ENCODE measurements at places on chromosomes 16 and 17.
A peak's percentile ranks its signal among the peaks of the same experiment; 100 is the strongest.

GRCh38 chr17:32491371-32492263 is 4.8 kb downstream of the CDK5R1 start:
- DNase-seq: no peak

GRCh38 chr16:84687715-84688114 is 12.1 kb upstream of the USP10 start:
- DNase-seq: no peak

DNA sequence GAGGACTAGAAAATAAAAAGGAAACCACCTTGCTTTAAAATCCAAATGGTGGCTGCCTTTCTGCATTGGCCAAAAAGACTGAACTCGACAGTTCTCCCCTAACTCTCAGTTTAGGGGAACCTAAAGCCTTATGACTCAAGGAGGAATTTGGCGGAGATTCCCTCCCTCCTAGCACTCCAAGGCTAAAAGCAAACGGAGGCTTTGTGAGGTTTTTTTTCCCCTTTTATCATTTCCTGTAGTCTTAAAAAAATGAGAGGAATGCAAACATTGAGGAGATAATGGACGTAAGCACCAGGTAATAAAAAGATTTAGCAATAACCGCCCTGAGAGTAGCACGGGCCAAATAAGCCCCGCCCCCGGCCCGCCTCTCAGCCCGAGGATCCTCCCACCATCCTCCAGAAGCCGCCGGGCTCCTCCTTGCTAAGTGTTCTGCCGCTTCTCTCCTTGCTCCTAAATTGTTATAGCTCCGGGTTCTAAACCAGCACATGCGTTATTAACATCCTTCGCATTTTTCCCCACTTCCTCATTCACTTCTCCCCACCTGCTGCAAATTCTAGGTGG is 5.8 kb upstream of the KIFC3 start:
- DNase-seq: peak; percentile 42

- DNase-seq: no peak
These were observed 101.2 kb downstream of the RPTOR start for GRCh38 chr17:80645706-80646325.

DNA sequence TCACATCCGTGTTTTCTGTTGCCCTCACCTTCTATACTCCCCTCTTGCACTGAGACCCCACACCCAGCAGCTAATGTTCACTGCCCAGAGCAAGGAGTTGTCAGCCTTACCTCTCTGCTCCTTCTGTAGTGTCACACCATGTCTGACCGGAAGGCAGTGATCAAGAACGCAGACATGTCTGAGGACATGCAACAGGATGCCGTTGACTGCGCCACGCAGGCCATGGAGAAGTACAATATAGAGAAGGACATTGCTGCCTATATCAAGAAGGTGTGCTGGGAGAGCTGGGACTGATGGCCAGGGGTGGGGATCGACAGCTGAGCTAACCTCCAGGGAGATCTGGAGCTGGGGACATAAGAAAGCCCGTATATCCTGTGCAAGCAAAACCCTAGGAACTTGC is 3.7 kb downstream of the DYNLL2 start:
- no peak for DNase-seq

DNA sequence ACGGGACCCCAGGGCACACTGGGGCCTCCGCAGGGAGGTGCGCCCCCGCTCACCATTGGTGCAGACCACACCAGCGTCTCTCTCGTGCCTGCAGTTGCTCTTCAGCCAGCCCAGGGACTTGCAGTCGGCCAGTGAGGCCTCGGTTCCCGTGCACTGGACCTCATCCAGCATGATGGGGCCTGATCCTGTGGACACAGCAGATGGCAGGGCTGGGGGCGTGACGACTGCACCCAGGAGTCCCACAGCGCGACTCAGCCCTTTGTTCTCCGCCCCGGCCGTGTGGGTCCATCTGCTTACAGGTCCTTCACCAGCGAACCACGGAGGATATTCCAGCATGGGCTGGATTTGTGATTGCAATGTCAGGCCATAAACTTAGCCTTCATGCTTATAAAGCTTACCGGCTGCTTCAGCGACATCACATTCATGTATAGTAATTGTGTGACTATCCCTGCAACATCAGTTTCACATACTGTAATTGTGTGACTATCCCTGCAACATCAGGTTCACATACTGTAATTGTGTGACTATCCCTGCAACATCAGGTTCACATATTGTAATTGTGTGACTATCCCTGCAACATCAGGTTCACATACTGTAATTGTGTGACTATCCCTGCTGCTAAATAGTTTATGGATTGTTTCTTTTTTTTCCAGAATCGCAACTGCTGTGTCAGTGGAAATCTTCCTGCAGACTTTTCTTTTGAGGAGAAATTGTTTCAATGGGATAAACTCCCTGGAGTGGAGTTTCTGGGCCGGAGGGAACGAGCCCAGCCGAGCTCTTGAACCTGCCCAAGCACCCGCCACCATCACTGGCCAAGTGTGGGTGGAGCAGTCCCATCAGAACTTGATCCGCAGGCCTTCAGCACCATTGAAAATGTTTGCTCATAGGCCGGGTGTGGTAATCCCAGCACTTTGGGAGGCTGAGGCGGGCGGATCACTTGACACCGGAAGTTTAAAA is 4.8 kb downstream of the LGALS3BP start:
- DNase-seq: no peak

- no peak for DNase-seq
These were observed 35.3 kb downstream of the FAM20A start for GRCh38 chr17:68565661-68566441.

GRCh38 chr17:78284146-78284545 is 52.7 kb downstream of the TMEM235 start:
- no peak for DNase-seq

- DNase-seq: no peak
These were observed 73.1 kb upstream of the CES5A start for GRCh38 chr16:55948230-55948629.

- DNase-seq: no peak
These were observed 26.6 kb upstream of the GINS2 start for GRCh38 chr16:85715169-85716021.

- DNase-seq: no peak
These were observed 3.2 kb downstream of the NDE1 start for GRCh38 chr16:15653227-15653626.

DNA sequence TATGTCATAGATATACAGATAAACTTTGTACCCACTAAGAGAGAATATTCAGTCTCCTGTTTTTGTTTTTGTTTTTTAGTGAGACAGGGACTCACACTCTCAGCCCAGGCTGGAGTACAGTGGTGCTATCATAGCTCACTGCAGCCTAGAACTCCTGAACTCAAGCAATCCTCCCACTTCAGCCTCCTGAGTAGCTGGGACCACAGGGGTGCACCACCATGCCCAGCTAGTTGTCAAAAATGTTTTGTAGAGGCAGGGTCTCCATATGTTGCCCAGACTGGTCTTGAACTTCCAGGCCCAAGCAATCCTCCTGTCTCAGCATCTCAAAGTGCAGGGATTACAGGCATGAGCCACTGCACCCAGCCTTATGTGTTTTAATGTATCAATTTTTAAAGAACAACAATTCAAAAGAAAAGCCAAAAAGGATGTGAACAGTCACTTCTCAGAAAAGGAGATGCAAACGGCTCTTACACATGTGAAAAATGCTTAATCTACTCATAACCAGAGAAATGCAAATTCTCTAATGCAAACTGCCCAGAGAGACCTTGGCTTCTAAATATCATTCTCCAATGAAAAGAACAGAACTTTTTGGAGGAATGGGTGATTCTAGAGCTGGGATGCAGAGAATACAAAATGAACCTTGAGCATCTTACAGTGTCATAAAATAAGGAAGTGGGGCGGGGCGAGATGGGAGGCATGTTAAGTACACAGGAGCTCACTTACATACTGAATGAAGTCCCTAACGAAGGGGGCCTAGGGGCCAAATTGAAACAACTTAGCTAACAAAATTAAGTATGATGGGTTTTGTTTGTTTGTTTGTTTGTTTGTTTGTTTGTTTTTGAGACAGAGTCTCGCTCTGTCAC is 7.3 kb upstream of the CMTM3 start:
- DNase-seq: no peak

DNA sequence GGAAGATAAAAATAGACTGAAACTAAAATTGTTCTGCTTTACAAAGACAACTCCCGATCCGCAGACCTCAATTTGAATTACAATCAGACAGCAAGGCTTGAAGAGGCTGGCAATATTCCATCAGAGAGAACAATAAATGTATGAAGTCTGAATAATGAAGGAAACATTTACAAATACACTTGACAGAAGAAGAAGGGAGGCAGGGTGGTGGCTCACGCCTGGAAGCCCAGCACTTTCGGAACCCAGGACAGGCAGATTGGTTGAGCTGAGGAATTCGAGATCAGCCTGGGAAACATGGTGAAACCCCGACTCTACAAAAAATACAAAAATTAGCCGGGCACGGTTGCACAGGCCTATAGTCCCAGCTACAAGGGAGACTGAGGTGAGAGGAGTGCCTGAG is 14.6 kb downstream of the ODF4 start:
- no peak for DNase-seq

DNA sequence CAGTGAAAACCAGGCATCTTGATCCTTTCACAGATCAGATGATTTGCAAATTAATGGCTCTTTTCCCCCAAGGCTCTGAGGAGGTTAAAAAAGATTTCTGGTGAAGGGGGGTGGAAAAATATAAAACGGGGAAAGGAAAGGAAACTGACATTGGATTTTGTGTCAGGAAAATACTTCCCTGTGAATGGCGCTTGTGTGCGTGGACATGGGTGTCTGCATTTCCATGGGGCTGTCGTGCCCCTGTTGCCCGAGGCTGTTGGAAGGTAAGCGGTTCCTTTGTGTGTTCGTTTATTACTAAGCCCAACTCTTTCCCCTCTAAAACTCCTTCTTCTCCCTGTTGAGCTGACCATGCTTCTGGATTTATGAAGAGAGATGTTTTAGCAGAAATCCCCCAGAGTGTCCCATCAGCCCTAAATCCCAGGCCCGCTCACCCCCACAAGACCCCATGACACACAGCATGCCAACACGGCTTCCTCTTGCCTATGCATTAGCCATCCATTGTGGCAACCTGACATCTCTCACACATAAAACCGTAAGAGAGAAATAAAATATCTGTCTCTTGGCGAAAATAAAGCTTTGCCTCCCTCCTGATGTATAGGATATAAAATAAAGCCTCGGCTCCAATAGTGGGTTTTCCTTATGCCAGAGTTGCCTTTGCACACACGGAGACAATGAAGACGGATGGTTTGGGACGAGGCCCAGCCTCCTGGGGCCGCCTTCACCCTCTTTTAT is 7.3 kb upstream of the LHX1 start:
- no peak for DNase-seq

DNA sequence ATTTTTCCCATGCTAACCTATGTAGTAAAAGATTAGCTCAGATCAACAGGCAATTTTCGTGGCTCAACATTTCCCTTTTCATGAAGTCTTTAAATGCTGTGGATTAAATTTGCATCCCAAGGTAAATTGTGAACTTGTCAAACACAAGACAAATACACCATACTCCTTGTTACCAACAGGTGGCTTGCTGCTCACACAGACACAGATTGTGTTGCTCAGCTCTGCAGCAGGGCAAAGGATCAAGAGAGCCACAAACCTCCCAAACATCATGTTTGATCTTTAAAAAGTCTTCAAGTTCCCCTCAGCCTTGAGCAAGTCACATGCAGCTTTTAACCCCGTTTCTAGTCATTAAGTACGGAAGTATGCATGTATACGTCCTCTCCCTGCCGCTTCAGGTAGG is 119.6 kb upstream of the CNTNAP4 start:
- DNase-seq: no peak

GRCh38 chr16:15611610-15612009 is 31.3 kb downstream of the MARF1 start:
- DNase-seq: no peak

DNA sequence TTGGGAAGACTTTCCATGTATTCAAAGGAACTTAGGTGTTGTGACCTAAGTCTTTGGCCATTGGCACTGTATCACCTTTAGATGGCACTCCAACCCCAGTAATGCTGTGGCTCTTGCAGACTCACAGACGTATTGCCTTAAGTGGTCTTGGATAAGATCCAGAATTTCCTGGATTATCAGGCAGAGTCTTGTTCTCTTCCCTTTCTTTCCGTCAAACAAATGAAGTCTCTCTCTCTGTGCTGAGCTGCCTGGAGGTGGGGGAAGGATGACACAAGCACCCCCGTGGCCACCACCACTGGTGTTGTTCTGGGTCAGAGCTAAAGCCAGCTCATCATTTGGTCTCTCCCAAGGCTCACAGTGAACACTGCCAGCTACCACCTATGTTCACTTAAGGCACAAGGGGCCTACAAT is 789.9 kb upstream of the KIF2B start:
- no peak for DNase-seq

- no peak for DNase-seq
These were observed 14.1 kb downstream of the FAM222B start for GRCh38 chr17:28828294-28829040.

DNA sequence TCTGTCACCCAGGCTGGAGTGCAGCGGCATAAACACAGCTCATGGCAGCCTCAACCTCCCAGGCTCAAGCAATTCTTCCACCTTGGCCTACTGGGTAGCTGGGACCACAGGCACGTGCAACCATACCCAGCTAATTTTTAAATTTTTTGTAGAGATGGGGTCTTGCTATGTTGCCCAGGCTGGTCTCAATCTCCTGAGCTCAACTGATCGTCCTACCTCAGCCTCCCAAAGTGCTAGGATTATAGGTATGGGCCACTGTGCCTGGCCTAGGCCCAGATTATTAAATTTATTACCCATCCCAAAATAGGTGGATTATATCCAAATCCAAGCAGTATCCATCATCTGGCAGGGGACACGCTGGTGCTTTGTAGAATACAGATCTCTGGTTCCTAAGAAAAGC is 53.8 kb downstream of the METTL16 start:
- DNase-seq: no peak

GRCh38 chr16:12337871-12338655 is 361.5 kb downstream of the SNX29 start:
- DNase-seq: no peak

DNA sequence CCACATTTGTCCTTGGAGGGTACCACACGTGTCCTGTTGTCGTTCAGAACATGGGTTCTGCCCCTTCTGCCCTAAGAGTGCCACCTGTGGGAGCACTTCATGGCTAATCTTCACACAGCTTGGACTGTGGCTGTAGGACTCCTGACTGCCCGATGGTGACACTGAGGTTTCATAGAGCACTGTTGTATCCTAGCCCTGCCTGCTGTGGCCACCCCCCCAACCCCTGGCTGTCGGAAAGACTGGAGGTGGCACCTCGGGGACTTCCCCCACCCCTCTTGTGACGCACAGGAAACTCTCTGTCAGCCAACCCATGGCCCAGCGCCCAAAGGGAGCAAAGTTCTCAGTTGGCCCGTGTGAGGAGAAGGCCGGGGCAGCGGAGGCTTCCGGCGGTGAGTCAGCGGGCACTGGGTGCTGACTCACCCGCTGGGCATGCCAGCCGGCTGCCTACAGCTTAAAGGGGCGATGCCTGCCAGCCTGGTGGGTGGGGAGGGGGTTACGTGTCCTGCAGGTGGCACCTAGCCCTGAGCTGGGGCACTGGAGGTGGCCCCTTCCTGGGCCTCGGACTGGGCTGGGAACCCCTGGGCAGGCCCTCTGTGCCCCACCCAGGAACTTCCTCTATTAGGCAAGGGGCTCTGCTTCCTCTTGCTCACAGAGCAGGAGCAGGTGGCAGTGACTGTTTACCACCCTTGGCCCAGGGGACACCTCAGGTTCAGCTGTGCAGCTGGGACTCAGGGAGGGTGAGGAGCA is 3.4 kb downstream of the MAP2K3 start:
- peak; percentile 94 for DNase-seq

GRCh38 chr16:2874912-2875362 is 8.1 kb upstream of the FLYWCH2 start:
- peak; percentile 34 for DNase-seq

- no peak for DNase-seq
These were observed 541 bp downstream of the CCL3 start for GRCh38 chr17:36089339-36089865.

All from stimulated activated CD8-positive, alpha-beta memory T cell treated with anti-CD3 and anti-CD28 coated beads, Interleukin-7, amount 100 ng/mL, for 1 hour (primary cell).